ENCODE measurements at places on chromosomes 3 and 15.

DNA sequence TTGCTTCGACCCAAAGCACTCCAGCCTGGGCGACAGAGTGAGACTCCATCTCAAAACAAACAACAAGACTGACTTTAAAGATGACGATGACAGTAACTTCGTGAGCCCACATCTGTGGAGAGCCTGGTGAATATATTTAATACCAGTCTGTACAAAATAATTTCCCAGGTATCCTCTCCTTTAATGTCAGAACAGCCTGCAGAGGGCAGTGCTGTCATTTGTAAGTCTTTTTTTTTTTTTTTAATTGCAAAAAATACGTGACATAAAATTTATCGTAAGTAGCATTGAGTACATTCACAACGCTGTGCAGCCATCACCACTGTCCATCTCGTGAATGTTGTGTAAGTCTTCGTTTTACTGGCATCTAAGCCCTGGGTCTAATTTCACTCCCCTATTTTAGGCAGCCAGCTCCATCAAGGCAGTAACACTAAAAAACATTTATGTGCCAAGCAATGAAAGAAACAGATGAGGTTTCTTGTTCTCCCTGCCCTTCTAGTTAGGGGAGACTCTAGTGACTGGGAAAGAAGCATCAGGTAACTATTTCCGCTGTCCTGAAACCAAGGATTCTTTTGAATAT, 1.4 kb downstream of the HTD2 start:
- peak; percentile 52 for DNase-seq

GRCh38 chr3:40576396-40576795, 51.6 kb downstream of the ZNF621 start:
- DNase-seq: no peak

- DNase-seq: no peak
Measured at GRCh38 chr3:160691962-160692361, 15.0 kb downstream of the ARL14 start.

- DNase-seq: no peak
Measured at GRCh38 chr15:35061825-35062737, 23.0 kb downstream of the NANOGP8 start.

GRCh38 chr3:106848099-106848498, 529.1 kb upstream of the CCDC54 start:
- DNase-seq: no peak

DNA sequence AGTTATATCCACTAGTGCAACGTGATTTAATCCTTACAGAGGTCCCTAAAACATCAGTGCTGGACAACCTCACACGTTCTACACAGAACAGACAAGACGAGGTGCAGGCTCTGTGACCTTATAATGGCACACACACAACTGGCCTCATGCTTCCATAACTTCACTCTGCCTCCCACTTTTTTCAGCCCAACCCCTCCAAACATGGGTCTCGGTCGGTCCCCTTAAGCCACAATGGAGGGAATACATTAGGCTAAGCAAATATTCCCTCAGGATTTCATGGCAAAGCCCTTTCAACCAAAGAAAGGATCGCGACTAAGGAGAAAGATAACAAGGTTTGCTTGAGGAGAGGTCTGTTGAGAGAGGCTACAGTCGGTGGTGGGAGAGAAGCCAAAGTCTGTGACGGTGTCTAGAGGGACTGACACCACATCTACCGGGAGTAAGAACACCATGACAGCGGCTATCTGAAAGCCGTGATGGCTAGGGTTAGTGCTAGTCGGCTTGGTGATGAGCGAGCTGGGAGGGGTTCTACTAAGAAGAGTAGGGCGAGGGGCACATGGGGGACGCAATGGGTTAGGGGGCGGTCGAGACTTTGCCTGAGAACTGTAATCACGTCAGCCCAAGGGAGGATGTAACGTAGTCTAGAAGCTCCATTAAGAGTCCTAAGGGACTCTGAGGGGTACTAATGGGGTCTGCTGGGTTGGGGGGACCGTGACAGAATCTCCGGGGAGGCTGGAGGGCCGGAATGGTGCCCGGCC, 1.0 kb downstream of the MYO9A start:
- no peak for DNase-seq

DNA sequence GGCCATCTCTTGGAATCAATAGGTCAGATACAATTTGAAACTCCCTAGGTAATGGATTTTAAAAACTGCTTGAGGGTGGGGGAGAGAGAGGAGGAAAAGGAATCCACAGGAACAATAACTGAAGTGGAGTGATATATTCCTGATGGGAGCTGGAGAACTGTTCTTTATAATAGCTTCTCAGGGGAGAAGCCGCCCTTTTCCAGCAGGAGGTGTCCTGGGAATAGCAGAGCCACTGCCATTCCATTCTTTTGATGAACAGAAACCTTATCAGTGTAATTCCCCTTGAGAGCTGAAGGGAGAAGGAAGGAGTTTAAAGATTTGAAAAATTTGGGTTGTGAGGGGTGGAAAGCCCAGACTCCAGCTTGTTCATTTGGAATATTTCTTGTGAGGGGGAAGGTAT, 504.9 kb upstream of the DPH6 start:
- no peak for DNase-seq

GRCh38 chr3:72904163-72904562, 16.3 kb downstream of the GXYLT2 start:
- DNase-seq: no peak

DNA sequence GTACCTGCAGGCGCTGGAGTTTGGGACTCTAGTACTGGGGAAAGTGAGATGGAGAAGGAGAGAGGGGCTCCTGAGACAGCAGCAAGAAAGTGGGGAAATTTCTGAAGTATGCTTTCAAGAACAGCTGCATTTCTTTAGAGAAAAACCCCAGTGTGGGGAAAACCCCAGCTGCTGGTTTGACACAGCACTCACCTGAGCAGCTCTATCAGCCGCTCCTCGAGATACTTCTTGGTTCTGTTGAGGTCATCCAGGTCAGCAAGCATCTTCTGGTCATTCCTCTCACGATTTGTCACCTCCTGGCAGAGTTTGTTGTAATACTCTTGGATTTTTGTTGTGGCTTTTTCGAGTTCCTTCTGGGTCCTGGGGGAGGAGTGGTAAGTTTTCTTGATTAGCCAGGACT, 18.8 kb downstream of the CXCR6 start:
- no peak for DNase-seq

DNA sequence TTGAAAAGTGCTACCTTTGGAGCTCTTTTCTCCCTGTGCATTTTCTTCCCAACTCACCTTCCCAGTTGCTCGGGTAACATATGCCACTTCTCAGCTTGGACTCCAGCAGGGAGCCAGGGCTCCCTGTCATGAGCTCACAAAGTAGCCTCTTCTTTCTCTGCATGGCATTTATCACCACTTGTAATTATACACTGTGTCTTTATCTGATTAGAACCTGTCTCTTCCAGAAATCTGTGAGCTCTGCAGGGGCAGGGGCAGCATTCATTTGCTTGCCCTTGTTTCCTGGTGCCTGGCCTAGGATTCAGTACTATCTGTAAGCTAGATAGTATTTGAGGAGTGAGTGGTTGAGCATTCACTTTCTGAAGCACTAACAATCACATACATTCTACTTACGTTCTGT, 100.9 kb downstream of the CLSTN2 start:
- no peak for DNase-seq

DNA sequence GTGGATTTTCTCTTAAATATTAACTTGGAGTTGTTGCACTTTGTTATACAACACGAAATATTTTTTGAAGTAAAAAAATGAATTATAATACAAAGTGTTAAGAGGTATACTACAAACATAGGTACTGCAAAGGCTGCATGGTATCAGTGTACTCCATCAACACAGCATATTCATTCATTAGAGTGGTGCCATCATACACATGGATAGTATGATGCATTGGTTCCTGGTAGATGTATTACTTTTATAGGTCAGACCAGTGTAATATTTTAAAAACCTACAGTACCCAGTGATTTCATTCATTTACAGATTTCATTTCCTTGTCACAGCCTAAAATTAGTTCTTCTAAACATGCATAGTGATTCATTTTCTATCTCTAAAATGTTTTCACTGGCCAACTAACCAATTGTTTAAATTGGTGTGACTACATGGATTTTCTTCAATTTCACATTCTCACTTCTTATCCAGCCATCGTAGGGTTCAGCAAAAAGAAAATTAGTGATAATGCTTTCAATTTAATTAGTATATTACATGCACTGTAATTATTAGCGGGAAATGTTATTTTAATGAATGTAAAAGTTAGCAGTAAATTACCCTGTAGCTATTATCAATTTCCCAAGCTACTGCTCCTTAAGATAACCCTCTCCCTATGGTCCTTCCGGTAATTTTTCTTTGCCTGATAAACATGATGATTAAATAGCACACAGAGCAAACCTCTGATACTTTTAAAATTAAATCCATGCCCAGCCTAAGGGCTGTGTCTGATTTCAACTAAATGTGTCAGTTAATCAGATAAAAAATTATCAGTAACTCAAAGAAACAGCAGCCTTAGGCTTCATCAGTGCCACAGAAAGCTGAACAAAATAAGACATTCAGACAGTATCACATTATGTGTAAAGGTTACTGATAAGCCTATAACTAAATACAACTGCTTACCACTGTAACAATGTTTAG, 68.4 kb downstream of the DPH6 start:
- DNase-seq: no peak

GRCh38 chr15:52255935-52256334, 39.7 kb downstream of the MYO5C start:
- no peak for DNase-seq

DNA sequence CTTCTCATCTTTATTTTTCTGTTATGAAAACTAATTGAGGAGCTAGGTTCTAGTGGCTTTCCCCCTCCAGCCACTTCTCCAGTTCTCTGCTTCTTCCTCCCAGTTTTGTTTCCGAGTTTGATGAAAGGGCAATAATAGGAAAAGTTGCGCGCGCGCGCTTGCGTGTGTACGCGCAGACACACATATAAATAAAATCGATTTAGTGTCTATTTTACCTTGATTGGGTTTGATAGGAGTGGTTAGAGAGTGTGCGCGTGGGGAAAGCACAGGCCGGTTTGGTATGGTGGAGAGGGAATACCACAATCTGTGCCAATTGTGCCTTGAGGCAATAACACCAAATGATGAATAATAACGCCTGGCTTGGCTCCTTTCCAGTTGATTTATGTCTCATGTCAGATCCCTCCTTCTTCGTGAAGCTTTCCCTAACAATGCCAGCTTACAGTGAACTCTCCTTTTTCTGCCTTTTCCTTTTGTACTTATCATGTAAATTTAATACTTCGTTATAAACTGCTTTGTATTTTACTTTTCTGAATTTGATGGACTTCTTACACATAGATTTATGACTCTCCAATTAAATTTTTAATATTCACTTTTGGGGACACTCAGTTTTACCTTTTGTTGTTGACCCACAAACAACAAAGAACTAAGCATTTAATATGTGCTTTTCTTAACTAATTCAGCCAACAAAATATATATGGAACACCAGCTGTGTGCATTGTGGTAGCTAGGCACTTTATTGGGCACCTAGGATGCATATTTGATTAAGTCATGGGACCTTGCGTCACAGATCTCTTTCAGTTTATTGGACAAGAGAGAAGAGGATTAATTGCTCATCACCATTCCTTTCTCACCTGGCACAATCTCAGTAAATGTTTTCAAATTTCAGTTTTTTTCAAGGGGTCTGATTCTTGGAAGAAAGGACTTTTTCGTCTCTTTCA, 1.7 kb downstream of the TIPARP start:
- DNase-seq: peak; percentile 30

- no peak for DNase-seq
Measured at GRCh38 chr3:20215636-20216035, 29.6 kb upstream of the SGO1 start.

All from MV-4-11 (cell line).